ENCODE measurements at places on chromosomes 3 and 15.

DNA sequence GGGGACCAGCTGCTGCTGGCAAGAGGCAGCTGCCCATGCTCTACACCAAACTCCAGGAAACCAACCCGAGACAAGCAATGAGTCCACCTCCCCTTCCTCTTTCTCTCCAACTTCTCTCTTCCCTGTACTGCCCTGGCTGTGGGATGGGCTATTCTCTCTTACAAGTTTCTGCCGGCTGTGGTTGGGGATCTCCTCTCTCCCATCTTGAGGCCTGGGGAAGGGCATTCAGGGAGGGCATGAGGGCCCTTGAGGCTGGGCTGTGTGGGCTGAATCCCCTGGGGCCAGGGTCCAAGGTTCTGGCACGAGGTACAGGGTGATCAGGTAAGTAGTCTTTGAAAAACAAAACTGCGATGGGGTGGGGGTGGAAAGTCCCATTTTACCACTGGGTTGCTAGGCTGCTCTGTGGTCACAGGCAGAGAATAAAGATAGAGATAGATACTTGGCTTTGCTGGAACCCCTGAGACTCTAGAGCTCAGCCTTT lies 32.3 kb upstream of the CTSH start:
- no peak for DNase-seq

GRCh38 chr3:73623346-73623745 lies 1.4 kb downstream of the PDZRN3 start:
- DNase-seq: no peak

GRCh38 chr15:28005004-28005527 lies 94.0 kb downstream of the OCA2 start:
- DNase-seq: no peak

DNA sequence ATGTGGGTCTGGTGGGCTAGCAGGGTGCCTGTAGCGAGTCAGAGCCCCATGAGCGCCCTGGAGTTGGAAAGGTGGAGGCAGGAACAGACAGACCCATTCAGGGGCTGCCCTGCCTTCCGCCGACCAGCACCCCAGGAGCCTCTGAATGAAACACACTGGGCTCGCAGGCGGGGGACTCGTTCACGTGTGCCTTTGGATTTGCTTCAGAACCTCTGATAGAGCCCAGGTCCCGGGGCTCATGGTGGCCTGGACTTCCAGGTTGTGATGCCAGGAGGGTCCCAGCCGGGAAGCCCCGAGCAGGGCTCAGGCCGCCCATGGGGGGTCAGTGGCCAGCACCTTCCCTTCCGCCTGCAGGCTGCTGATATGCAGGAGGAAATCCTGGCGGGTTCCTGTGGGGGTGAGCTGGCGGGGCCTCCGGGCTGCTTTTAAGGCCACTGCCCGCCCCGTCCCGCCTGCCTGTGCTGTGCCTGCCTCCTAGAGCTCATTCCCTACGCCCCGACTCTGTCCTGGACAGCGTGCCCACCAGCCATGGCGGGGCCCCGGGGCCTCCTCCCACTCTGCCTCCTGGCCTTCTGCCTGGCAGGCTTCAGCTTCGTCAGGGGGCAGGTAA lies at the start of gene STAB1:
Gene STAB1 (plus strand): TSS at position 453 of the 610 bp plus-strand sequence. CDS start 76 bp downstream, at position 529.
- no peak for DNase-seq

DNA sequence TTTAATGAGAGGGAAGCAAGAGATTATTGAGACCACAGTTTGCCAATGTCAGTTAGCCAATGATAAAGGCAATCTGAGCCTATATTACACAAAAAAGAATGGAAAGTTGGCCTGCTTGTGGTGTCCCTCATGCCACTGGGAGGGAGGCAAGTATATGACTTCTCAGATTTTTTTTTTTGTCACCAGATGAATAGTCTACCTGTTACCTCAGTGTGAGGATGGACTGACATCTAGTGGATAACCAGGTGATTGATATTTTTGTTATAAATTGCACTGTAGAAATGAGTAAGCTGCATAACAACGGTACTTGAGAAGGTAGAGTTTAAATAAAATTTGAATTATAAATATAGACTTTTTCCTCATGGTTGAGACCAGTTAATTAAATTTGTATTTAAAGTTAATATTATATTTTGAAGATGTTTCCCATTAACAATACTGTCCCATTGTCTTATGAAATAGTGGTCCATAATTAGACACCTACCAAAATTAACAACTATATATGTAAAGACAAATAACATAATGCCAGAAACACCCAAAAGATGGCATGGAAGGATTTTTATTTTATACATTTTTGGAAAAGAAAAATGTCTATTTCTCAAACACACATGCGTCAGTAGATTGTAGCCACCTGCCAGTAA lies 237.8 kb upstream of the GADL1 start:
- no peak for DNase-seq

DNA sequence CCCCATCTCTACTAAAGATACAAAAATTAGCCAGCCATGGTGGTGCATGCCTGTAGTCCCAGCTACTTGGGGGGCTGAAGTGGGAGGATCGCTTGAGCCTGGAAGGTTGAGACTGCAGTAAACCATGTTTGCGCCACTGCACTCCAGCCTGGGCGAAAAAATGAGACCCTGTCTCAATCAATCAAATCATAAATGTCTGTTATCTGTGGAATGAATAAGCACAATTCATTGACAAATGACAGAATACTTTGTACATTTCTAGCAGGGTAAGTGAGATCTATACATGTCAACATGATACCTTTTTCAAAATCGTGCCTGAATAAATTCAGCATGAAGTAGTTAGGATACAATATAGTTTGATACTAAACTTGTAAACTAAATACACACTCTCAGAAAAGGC lies 181.2 kb downstream of the FOXP1 start:
- DNase-seq: no peak

DNA sequence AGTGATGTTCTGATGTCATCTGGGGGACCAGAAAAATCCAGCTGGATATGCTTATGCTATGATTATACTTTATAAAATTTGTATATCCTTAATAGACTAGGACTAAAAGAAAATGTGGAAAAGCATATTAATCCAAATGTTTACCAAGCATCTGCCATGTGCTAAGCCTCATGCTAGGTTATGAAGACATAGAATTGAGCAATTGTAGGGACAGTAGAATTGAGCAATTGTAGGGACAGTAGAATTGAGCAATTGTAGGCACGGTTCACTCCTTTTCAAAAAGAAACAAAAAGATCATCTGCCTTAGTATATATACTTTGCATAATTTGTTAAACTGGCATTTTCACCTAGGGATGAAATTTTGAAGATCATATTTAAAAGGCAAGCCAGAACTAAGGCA lies 18.3 kb downstream of the ABHD5 start:
- no peak for DNase-seq

- no peak for DNase-seq
These were observed 130.0 kb downstream of the DMXL2 start for GRCh38 chr15:51492528-51492927.

GRCh38 chr3:8776406-8776805 lies 7.0 kb upstream of the OXTR start:
- DNase-seq: no peak

DNA sequence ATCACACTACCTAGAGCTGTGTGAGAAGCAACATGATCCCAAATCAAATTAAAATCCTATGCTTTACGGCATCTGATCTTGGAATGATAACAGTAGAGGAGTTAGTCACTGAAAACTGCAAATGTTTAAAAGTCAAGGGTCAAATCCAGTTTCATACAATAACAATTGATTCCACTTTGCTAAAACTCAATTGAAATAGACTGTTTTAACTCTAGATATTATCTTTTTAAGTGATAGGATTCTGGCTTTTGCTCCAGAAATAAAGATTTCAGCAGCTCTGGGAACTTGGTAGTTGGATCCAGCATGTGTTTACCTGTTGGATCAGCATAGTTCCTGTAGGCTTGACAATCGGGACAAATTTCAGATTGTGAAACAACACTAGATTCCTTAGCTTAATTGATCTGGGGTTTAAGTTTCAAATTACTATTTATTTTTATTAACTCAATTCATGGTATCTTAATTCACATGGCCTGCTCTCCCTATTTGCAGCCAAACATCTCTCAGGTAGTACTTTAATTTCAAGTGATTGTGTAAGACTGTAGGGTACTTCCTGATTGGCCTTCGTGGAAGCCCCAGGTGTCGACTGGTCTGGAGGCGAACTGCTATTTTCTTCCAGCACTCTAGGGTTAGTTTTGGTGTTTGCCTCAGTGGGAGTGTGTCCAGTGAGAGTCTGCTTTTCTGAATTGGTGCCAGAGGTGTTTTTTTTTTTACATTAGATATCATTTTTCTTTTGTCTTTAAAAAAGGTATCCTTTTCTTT lies 16.6 kb downstream of the NFKBIZ start:
- no peak for DNase-seq

GRCh38 chr15:68537506-68537905 lies 41.3 kb upstream of the CORO2B start:
- DNase-seq: no peak

DNA sequence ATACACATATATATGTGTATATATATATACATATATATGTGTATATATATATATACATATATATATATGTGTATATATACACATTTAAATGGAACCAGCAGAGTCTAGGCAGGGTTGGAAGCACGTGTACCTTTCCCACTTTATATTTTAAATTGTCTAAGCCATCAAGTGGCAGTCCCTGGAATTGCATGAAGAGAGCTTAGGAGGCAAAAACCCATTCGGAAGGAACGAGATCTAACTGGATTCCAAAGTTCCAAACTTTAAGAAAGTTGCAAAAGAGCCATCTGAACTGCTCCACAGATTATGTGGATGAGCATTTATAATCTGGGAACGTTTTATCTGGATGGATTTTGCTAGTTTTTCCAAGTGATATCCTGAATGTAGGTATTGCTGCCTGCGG lies 186.5 kb downstream of the FOXP1 start:
- DNase-seq: no peak

DNA sequence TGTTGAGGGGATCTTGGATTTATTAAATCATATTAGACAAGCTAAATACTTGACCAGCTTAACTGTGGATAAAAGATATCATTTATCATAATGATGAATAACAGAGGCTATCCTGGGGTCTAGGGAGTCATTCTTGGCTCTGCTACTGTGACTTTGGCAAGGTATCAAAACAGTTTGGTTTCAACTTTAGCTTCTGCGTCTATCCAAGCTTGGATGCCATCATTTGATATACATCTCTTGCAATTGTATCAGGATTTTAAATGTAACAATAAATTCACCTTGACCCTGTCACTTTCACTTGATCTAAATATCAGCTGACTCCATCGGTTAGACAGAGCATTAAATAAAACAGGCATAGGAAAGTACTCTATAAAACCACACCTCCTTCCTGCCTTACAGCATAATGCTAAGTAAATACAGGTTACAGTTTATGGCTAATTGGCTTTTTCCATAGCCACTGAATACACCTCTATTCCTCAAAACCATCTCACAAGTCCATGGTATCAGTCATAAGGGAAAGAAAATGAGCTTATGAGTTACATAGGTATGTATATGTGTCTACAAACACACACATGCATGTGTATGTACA lies 262.9 kb downstream of the CTNNB1 start:
- DNase-seq: no peak
